ENCODE measurements at places on chromosomes 5 and 9.

- DNase-seq: peak; percentile 64
Observed at GRCh38 chr9:113876151-113876992, at the start of gene ZNF618. TSS of gene ZNF618 (plus strand) at chr9:113876309. CDS start at chr9:113876381, 72 bp downstream.

DNA sequence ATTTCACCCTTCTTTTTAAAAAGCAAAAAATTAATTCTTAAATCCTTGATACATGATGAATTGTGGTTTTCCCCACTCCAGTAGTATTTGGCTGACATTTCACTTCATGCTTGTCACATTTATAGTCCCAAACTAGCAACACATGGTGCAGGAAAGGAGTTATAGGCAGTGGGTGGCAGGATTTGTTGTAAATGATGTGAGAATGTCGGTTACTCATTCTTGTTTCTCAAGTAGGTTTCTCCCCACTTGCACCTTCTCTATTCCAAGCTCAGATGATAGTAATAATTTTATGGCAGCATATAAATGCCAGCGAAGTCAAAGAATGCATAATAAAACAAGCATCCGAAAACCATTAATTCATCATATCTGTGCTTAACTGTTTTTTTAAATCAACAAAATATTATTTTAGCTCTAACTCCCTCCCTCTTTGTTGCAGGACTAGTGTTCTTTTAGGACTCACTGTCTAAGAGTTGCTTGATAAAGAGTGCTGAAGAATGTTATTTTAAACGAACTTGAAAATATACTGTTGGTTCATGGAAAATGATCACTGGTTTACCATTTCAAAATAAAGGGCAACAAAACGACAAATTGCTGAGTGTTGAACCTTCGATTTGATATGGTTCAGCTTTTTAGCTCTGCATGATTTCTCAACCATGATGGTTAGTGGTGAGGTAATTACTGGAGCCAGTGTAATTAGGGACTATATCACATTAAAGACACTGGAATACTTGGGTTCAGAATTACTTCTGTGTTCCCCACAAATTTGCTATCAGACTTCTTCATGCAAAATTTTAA is 88.1 kb upstream of the ADAMTSL1 start:
- DNase-seq: peak; percentile 68

- DNase-seq: no peak
Observed at GRCh38 chr9:81374459-81375186, 314.7 kb downstream of the TLE1 start.

GRCh38 chr9:89160806-89161205 is 17.8 kb downstream of the SHC3 start:
- no peak for DNase-seq

GRCh38 chr5:138985256-138985655 is 110.1 kb upstream of the LRRTM2 start:
- DNase-seq: no peak

- no peak for DNase-seq
Observed at GRCh38 chr5:36886791-36887190, 10.2 kb downstream of the NIPBL start.

- no peak for DNase-seq
Observed at GRCh38 chr9:91625331-91625730, 201.7 kb upstream of the NFIL3 start.

GRCh38 chr9:126398403-126399058 is 71.9 kb downstream of the MVB12B start:
- peak; percentile 81 for DNase-seq

DNA sequence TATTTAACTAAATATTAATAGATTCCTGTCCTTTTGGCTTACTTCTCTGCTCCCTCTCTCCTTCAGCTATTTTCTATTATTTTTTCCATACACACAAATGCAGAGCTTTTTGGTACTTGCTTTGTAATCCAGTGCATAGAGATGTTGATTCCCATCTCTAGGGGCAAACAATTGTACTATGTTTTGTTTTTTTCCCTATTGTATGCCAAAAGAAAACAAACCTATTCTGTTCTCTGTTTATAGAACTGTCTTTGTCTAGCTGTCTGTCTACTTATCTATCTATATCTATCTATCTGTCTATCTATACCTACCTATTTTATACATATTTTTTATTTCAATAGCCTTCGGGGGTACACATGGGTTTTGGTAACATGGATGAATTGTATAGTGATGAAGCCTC is 121.6 kb upstream of the LIFR start:
- DNase-seq: no peak

DNA sequence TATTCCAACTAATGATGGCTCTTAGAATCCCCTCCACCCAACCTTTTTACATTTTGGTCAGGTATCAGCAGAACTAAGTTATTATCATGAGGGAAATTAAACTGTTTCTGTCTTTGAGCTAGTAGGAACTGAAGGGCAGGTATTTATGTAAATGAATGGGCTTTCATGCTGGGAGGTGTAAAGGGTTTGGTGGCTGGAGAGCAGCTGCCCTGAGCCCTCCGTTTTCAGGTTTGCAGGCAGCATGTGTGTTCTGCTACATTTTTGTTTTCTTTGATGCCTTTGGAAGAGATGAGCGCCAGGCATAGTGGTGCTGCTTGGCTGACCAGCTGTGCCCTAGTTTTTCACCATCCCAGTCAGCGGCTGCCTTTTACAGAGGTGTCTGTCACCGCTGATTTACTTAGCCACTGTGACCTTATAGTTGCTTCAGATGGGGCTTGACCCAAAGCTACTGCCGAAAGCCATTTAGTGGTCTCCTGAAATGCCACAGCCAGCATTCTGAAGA is 231.9 kb downstream of the MAST4 start:
- DNase-seq: no peak

- DNase-seq: no peak
Observed at GRCh38 chr9:121026260-121026691, 23.8 kb downstream of the C5 start.

GRCh38 chr9:129150122-129150521 is 27.9 kb downstream of the IER5L start:
- DNase-seq: no peak

GRCh38 chr5:177338251-177339106 is 13.0 kb downstream of the LMAN2 start:
- DNase-seq: no peak

Measured in foreskin fibroblast (primary cell).